G401 (cell line): ENCODE measurements at places on chromosomes 5 and 9.

DNA sequence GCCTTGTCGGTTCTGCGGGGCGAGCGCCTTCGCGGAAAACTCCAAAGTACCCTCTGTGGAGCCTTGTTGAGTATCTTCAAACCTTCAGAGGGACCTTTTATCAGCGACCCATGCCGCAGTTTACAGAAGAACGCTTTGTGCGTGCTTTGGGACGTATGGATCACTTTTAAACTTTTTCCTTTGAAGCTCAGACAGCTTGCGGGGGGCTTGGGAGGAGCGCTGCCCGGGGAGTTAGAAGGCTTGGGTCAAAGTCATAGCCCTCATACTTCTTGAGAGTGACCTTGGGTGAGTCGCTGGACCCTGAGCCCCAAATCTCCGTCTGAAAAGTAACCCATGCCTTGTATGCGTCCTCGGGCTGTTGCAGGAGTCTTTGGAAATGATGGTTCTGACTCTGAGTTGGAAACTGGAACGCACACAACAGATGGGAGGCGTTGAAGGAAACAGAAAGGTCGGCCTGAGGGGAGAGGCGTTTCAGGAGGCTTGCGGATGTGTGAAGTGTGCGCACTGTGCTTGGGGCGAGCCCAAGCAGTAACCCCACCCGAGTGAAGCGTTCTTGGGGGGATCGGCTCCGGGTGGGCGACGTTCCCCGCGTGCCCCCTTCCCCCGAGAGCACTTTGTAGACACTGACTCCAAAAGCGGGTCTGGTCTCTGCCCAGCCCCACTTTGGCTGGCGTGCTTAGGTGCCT lies 661 bp upstream of the SLC25A51 start:
- DNase-seq = peak; percentile 28

DNA sequence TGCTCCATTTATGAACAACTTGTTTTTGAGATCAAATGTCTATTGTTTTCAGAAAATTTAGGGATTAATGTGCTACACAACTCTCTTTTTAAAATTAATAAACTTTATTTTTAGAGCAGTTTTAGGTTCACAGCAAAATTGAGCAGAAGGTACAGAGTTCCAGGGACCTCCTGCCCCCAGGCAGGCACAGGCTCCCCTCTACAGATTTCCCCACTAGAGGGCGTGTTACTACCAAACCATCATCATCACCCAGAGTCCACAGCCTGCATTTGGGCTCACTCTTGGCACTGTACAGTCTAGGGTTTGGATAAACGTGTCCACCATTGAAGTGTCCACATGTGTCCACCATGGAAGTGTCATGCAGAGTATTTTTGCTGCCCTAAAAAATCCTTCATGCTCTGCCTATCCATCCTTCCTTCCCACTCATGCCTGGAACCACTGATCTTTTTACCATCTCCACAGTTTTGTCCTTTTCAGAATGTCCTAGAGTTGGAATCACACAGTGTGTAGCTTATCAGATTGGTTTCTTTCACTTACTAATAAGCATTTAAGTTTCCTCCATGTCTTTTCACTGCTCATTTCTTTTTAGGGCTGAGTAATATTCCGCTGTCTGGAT lies 61.7 kb downstream of the MRPL36 start:
- no peak for DNase-seq

DNA sequence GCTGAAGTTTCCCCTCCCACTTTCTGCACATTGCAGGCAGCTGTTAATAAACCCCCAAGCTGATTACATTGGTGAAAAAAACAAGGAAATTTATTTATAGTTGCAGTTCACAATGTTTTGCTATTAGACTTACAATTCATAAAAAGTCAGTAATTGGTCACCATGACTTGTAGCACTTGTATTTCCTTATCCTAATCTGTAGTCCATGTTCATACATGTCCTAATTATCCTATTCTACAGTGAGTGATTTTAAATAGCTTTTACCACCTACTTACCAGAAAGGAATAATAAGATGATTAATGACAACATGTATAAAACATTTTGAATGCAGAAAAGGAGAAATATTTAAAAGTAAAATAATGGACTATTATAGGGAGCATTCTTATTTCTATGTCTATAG lies 760.0 kb upstream of the RIOK2 start:
- DNase-seq = no peak

- DNase-seq = no peak
These were observed 208.0 kb downstream of the CHSY3 start for GRCh38 chr5:130112246-130112645.

GRCh38 chr5:98464737-98465330 lies 308.6 kb upstream of the RGMB start:
- DNase-seq = no peak

DNA sequence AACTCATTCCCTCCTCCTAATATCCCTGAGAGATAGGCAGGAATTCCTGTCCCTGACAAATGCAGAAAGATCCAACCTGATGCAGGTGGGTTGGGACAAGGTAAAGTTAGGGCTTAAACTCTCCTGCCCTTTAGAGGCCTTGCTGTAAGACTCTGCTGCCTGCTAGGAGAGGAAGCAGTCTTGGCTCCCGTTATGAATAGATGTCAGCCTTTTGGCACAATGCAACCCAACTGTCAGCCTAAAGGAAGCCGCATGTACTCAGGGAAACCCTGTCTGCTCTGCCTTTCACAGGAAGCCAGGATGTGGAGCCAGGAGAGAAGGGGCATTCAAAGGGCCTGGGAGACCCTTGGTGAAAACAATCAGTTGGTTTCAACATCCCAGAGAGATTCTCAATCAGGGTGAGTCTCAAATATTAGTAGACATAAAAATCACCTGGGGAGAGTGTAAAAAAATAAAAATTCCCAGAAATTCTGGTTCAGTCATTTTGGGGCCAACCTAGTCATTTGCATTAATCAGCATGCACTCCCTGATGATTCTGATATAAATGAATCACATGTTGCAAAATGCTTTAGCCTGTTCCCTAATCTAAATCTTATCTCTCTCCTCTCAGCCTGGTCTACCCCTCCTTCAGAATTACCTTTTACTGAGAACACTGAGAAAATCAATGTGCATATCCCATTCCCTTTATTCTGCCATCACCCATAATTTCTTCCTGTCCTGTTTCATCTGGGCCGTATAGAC lies 136.2 kb upstream of the TRIM32 start:
- DNase-seq = peak; percentile 89

- peak; percentile 8 for DNase-seq
These were observed 129.5 kb upstream of the GAS1 start for GRCh38 chr9:87076825-87077224.

DNA sequence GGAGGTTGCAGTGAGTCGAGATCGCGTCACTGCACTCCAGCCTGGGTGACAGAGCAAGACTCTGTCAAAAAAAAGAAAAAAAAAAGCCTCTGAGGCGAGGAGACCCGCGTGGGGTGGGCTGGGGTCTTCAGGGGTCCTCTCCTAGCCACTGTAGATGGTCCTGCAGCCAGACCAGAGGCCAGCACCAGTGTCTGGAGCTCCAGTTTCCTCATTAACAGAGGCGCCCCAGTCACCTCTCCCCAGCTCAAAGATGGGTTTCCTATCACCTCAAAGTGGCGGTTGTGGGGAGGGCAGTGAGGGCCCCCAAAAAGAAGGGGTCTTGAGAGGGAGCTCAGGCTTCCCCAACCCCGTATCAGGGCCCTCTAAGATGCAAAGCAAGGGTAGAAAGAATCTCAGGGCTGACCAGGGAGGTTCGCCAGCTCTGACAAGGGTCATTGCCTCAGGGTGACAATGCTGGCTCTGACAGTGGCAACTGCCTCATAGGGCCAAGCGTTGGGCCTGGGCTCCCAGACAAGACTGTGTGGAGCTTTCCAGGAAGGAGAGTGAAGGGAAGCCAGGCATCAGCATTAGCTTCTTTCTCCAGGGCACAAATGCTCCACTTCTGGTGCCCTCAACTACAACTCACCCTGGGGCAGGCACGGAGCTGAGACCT lies 15.0 kb downstream of the STK10 start:
- DNase-seq = no peak

DNA sequence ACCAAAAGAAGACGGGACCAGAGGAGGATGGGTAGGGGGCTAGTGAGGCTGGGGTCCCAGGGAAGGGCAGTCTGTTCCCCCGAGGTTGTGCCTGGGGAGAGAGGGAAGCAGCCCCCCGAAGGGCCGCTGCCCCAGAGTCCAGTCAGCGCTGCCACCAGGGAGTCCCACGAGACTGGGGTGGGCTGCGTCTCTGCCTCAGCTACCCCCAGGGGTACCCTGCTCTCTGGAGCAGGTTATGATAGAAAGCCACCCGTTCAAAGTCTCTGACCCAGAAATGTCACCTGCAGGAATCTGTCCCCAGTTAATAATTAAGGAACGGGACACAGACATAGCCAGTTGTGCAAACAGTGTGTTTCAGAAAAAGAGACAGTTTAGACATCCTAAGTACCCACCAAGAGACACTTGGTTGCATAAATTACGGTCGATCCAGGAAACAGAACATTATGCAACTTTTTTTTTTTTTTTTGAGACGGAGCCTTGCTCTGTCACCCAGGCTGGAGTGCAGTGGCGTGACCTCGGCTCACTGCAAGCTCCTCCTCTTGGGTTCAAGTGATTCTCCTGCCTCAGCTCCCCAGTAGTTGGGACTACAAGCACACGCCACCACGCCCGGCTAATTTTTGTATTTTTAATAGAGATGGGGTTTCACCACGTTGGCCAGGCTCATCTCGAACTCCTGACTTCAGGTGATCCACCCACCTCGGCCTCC lies 10.7 kb upstream of the AGPAT2 start:
- no peak for DNase-seq

DNA sequence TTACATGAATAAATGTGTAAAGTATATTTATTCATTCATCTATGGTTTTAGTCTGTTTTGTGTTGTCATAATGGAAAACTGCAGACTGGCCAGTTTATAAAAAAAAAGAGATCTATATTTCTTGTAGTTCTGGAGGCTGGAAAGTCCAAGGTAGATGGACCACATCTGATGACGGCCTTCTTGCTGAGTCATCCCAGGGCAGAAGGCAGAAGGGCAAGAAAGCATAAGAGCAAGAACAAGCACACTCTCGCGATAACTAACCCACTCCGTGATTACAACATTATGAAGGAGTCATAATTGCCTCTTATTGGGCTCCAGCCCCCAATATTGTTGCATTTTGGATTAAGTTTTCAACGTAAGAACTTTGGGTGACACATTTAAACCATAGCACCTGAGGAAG lies 180.4 kb upstream of the DAB2 start:
- DNase-seq = no peak

- DNase-seq = no peak
These were observed 366.9 kb upstream of the IRX2 start for GRCh38 chr5:3118340-3118739.

- DNase-seq = no peak
These were observed 81.9 kb upstream of the TLR4 start for GRCh38 chr9:117622347-117622746.

DNA sequence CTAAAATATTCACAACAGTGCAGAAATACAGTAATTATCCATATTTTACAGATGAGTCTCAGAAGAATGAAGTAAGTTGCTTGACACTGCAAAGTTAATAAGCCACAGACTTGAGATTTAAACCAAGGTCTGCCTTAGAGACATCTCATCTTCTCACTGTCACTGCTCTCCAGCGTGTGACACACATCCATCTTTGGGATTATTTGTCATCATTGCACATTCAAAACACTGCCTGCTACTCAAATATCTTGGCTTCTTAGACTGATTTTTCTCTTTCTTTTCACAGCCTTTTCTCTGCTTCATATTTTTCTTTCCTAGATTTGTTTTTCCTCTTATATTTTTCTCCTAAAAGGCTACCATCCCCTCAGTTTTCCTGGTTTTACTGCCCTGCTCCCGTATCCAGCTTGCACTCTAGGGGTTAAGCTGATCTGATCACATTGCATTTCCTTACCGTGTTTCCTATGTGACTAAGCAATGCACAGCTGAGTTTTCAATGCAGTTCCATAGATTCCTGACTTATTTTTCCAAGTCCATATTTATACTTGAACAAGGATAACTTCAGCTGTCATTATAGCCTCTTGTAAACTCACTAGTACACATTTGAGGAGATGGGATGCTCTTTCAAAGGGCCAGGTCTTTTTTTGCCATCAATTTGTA lies 353.0 kb downstream of the PLK2 start:
- no peak for DNase-seq

GRCh38 chr5:173782671-173783101 lies 105.5 kb upstream of the CPEB4 start:
- no peak for DNase-seq

GRCh38 chr5:107519900-107520354 lies 150.8 kb downstream of the EFNA5 start:
- DNase-seq = no peak

- DNase-seq = no peak
These were observed 1690.7 kb upstream of the CDH9 start for GRCh38 chr5:28729067-28729466.

DNA sequence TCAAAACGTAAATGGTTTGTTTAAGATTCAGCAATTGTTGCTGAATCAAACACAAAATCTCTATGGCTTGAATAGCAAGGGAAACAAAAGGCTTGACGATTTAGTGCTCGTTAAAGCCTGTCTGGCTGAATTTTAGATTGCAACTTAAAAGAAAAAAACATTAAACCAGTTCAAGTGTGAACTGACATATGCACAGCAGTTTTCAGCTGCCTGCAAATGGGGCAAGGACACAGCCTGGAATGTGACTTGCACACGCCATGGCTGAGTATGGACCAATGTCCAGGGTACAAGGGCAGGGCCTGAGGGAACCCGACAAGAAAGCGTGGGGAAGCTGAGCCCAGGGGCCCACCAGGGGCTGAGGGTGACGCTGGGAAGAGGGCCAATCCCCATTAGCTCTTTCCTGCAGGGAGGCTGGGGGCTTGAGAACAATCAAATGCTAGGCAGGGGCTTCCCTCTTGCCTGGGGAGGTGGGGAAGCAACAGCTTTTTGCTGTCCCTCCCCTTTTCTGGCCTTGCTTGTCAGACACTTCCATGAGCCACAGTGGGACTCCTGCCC lies 89.6 kb upstream of the LRRTM2 start:
- no peak for DNase-seq

DNA sequence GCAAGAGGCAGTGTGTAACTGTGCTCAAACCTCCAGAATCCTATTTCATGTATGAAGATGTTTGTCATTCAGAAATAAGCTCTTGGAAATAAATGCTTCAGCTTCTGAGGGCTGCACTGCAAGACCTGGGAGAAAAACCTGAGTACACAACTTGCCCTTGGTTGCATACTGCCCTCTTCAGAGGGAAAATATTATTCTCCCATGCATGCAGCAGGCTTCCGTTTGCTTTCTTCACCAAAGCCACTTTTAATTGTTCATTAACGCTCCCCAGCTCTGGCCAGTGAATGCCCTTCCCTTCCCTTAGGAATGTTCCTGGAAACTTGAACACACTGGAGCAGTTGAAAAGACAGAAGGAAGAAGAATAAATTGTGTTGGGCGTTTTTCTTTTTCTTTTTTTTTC lies 2.5 kb upstream of the WHRN start:
- no peak for DNase-seq

- no peak for DNase-seq
These were observed 170.9 kb upstream of the TBCA start for GRCh38 chr5:77947041-77947428.
